Activated naive CD8-positive, alpha-beta T cell treated with anti-CD3 and anti-CD28 coated beads for 36 hours (primary cell): ENCODE measurements at places on chromosomes 4 and X. TPM values are rescaled to one million over a fixed set of nuclear protein-coding genes. Genes with fewer than 3 reads are reported as not detected.

- no peak for DNase-seq
Measured at GRCh38 chrX:150525061-150525919, 43.1 kb upstream of the MTM1 start.

GRCh38 chr4:7007944-7008343, 35.2 kb upstream of the TADA2B start:
- DNase-seq, result no peak

DNA sequence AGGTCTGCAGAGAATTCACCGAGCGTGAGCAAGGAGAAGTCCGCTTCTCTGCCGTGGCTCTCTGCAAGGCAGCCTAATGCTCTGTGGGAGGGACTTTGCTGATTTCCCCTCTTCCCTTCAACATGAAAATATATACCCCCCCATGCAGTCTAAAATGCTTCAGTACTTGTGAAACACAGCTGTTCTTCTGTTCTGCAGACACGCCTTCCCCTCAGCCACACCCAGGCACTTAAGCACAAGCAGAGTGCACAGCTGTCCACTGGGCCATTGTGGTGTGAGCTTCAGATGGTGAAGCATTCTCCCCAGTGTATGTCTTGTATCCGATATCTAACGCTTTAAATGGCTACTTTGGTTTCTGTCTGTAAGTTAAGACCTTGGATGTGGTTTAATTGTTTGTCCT, 11.3 kb downstream of the UCHL1 start:
- DNase-seq, result no peak

DNA sequence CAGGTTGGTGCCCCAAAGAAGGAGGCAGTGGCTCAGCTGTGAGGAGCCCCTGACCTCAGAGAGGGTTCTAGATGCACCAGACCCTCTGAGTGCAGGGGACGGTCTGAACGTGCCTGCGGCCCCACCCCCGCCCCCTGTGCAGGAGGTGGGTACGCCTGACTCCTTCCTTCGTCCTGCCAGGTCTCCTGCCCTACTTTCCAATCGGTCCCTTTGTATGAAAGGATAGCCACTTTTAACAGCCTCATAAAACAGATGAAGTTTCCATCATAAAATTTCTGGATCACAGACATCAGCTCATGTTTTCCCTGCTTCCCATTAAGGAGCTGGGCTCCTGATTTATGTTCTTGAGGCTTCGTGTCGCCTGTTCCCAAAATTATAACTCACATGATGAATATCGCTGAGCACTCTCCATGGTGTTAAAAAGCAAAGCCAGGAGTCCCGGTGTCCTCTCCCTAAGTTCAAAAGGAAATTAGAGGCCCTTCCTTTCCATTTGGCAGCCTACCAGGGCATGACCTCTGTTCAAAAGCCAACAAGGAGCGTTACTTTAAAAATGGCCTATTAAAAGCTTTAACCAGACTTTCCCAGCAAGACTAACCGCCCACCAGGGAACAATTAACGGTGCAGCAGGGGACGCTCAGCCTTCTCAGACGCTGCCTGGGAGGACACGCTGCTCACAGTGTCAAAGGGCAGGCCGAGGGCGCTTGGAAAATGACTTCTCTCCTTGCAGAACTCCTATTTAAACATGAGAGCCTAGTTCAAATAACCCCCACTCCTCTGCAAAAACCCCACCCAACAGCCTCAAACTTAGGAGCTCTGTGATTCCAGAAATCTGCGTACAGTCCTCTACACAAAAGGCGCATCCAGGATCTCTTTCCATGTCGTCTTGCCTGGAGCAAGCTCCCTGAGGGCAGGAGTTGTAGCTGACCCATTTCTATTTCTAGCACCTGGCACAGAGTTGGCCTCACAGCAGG, 181.9 kb downstream of the AFAP1 start:
- DNase-seq, result no peak

GRCh38 chr4:39932776-39933402, 44.8 kb downstream of the PDS5A start:
- DNase-seq, result no peak

GRCh38 chr4:87209182-87209581, 11.2 kb downstream of the KLHL8 start:
- DNase-seq, result no peak

- no peak for DNase-seq
Measured at GRCh38 chr4:117001077-117001476, 84.3 kb downstream of the TRAM1L1 start.

- DNase-seq, result no peak
Measured at GRCh38 chrX:11663875-11664210, 1.9 kb downstream of the ARHGAP6 start.

- DNase-seq, result no peak
Measured at GRCh38 chr4:184489771-184490170, 15.4 kb upstream of the IRF2 start.

DNA sequence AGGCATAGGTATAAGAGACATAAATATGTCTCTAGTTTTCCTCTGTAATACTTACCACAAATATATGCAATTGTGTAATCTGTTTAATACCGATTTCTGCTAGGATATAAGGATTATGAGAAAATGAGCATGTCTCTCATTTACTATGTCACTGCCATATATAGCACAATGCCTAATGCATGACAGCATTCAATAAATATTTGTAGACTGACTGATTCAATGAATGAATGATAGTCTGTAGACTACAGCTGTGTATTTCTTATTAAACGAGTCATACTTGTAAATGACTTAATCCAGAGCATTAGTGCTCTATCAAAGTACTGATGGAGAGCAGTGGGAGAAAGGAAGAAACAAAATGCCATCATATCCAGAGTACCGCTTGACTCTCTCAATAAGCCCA, 175.6 kb downstream of the PPP3CA start:
- DNase-seq, result no peak

DNA sequence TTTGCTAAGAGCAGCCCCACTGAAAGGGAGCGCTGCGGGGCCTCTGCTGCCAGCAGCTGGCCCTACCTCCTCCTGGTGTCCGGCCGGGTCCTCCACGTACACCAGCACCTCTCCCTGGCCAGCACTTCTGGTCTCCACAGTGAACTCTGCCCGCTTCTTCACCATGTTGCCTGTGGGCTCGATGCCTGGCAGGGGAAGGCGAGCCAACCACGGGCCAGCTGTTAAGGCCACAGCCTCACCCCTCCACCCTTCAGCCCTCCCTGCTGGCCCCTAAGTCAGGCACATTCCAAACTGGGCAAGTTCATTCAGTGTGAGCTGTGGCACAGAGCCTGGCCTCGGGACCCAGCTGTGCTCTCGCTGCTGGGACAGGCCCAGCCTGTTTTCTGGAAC, 7.8 kb downstream of the FLNA start:
- no peak for DNase-seq

DNA sequence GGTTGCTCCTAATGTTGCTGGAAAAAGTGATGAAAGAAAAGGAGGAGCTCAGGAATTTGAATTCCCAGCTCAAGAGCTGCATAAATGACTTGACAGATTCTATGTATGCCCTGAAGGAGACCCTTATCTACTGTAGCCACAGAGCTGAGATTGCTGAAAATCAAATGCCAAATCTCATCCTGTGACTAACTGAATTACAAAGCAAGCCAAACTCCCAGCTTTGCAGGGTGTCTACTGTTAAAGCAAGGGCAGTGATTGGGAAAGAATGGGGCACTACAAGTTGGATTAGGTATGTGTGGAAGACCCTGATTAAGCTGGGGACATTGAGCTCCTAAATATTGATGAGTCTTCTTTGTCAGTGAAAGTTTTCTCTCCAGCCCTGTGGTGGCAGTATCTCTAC, 20.8 kb upstream of the SMIM9 start:
- no peak for DNase-seq

GRCh38 chrX:130402208-130402684, 459 bp downstream of the RBMX2 start:
- DNase-seq, result no peak

- DNase-seq, result no peak
Measured at GRCh38 chrX:152025656-152026440, 51.4 kb upstream of the GABRE start.

The RASGEF1B gene
- 6.9 TPM for total RNA-seq

The OTUD6A gene
- not detected for total RNA-seq

The ESX1 gene
- not detected for total RNA-seq

The SMARCA5 gene
- total RNA-seq, result 68.5 TPM

The FMR1NB gene
- total RNA-seq, result not detected

The ZFYVE28 gene
- 4.6 TPM for total RNA-seq

The OTC gene
- not detected for total RNA-seq

The SSX1 gene
- total RNA-seq, result not detected

The PDCL2 gene
- total RNA-seq, result not detected

The PCSK1N gene
- total RNA-seq, result 1.4 TPM

The F8A2 gene
- total RNA-seq, result not detected

The PPEF1 gene
- not detected for total RNA-seq
